CD4-positive, alpha-beta T cell treated with Interferon alpha-2 for 1 hour (primary cell): ENCODE measurements at places on chromosomes 6 and 20.

DNA sequence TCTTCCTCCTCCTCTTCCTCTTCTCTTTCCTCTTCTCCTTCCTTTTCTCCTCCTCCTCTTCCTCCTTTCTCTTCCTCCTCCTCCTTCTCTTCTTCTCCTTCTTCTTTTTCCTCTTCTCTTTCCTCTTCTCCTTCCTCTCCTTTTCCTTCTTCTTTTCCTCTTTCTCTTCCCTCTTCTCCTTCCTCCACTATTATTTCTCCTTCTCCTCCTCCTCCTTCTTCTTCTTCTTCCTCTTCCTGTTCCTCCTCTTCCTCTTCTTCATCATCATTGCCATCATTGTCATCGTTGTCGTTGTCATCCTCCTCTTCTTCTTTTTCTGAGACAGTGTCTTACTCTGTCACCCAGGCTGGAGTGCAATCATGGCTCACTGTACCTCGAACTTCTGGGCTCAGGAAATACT is 256.3 kb upstream of the SOX4 start:
- no peak for DNase-seq

DNA sequence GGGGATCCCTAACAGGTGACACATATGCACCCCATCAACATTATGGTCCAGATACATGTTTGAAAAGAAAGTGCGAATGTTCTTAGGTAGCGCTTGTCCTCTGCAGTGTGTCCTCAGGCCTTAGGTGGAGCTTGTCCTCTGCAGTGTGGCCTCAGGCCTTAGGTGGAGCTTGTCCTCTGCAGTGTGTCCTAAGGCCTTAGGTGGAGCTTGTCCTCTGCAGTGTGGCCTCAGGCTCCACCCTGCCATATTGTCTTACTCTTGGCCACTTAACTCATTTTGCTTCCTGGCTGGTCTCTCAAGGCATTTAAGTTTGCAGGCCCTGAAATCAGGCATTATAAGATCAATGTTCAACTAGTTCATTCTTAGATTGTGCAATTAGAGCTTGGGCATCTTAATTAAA is 74.7 kb upstream of the SCP2D1 start:
- DNase-seq = no peak

DNA sequence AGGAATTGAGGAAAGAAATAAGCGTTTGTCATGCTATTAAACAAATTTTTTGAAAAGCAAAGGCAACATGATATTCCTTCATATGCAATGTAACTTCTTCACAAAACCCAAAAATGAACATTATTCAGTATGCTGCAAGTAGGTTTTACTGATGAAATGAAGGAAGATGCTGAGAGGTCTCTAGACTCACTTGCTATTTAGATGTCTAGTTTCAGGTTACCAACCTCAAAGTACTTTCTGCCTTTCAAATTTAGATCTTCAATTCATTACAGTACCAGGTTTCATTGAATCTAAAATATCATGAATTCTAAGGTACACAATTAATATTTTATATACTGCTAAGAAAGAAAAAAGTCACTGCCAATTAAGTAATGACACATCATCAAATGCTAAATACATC is 39.9 kb downstream of the MYO6 start:
- DNase-seq = no peak

- no peak for DNase-seq
Measured at GRCh38 chr20:8983478-8984345, 85.2 kb upstream of the PLCB4 start.

GRCh38 chr20:14775778-14776177 is 438.4 kb upstream of the FLRT3 start:
- DNase-seq = no peak

- DNase-seq = peak; percentile 24
Measured at GRCh38 chr6:53795702-53796450, 1.1 kb downstream of the LRRC1 start.

DNA sequence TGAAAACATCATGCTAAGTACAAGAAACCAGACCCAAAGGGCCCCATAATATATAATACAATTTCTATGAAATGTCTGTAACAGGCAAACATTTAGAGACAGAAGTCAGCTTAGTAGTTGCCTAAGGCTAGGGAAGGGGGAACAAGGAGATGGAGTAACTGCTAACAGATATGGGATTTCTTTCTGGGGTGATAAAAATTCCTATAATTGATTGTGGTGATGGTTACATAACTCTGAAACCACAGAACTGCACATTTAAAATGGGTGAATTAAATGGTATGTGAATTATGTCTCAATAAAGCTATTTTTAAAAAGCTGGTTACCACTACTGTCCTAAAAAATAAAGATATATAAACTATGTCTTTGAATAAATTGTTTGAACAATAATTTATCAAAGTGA is 3.2 kb downstream of the CEP162 start:
- no peak for DNase-seq

DNA sequence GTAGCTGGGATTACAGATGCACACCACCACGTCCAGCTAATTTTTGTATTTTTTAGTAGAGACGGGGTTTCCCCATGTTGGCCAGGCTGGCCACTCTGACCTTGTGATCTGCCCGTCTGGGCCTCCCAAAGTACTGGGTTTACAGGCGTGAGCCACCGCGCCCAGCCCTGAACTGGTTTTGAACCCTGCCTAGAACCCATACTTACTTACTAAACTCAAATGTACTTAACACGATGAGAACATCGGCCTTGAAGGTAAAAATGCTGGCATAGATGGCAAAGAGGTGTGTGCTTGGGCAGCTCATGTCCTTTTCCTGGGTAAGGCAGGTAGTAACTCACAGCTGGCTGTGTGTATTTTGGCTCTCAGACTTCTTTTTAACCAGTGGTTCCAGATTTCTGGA is 3.2 kb upstream of the ARMC12 start:
- DNase-seq = no peak

- DNase-seq = no peak
Measured at GRCh38 chr6:105769987-105770386, 316.1 kb upstream of the PRDM1 start.

- DNase-seq = no peak
Measured at GRCh38 chr20:17878912-17879602, 89.5 kb downstream of the SNX5 start.

DNA sequence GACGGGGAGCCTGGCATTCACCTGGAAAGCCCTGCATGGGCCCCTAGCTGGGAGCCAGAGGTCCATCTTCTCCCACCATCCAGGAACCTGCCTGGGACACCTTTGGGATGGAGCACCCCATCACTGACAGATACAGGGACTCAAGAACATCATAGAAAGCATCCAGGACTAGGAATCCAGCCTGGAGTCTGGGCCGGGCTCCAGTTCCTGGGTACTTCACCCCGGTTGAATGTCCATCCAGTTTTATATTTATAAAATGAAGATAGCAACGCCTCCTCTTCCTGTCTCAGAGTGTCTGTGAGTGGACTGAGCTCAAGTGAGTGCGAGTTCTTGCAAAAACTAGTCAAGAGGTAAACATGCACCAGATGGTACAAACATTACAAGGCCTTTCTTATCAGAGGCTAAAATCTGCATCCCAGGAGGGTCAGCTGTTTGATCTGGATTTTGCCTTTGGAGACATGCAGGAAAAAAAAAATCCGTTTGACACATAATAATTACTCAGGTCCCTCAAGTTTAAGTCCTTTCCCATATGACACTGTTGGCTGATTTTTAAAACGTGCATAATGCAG is 27.4 kb downstream of the ZC3H12D start:
- no peak for DNase-seq

DNA sequence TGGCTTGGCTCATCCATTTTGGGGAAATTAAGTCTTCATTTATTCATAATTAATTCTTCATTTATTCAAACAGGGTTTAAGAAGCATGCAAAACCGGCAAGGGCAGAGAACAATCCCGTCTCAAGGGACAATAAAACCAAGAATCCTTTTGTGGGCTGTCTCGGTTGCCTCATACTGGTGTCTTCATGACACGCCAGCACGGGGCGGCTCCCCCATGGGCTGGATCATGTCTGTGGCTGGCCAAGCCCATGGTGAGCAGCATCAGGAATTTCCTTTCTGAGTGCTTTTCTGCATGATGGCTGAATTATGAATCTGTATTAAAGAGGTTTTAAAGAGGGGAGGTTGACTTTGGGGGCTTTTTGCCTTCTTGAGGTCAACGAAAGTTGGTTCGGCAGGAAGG is 38.3 kb upstream of the DUSP22 start:
- no peak for DNase-seq

DNA sequence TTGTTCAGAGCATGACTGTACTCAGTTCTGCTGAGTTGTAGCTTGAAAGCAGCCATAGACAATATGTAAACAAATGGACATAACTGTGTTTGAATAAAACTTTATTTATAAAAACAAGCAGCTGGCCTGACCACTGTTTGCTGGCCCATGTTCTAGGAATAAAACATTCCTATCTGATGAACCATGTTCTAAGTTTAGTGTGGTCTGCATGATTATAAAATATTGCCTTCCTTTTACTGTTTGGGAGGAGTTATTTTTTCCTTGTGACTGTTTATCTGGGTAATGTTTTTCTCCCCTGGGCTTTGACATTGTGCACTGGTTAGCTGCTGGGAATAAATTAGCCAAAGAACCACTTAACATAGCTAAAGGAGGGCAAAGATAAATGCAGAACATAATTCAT is 55.1 kb downstream of the CDS2 start:
- DNase-seq = no peak

DNA sequence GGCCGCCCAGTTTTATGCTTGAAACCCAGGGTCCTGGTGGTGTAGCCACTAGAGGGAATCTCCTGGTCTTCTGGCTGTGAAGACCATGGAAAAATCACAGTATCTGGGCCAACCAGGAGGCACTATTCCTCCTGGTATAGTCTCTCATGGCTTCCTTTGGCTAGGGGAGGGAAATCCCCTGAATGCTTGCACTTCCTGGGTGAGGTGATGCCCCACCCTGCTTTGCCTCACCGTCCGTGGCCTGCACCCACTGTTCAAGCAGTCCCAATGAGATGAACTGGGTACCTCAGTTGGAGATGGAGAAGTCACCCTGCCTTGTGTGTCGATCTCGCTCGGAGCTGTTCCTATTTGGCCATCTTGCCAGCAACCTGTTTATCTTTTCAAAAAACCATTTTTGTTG is 10.1 kb upstream of the ZNF337 start:
- DNase-seq = peak; percentile 65

DNA sequence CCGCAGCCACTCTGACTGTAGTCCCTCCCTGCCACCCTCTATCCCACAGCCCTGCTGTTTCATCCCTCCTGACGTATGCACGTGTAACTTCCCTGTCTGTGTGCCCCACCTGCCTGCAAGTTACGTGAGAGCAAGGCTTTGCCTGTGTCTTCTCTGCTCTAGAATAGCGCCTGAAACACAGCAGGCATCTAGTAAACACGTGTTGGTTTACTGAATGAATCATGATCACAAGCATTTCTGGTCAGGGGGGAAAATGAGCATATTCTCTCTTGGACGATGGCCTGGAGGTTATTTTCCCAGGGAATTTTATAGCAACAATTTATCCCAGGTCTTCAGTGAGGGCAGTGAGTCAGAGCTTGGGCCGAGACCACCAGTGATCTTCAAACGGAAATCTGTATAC is 38.3 kb downstream of the PSMG4 start:
- no peak for DNase-seq

GRCh38 chr6:139308286-139308916 is 16.6 kb upstream of the TXLNB start:
- no peak for DNase-seq

- DNase-seq = no peak
Measured at GRCh38 chr6:169019111-169019510, 234.5 kb downstream of the THBS2 start.

- DNase-seq = no peak
Measured at GRCh38 chr6:138117376-138117914, 10.2 kb upstream of the PERP start.

DNA sequence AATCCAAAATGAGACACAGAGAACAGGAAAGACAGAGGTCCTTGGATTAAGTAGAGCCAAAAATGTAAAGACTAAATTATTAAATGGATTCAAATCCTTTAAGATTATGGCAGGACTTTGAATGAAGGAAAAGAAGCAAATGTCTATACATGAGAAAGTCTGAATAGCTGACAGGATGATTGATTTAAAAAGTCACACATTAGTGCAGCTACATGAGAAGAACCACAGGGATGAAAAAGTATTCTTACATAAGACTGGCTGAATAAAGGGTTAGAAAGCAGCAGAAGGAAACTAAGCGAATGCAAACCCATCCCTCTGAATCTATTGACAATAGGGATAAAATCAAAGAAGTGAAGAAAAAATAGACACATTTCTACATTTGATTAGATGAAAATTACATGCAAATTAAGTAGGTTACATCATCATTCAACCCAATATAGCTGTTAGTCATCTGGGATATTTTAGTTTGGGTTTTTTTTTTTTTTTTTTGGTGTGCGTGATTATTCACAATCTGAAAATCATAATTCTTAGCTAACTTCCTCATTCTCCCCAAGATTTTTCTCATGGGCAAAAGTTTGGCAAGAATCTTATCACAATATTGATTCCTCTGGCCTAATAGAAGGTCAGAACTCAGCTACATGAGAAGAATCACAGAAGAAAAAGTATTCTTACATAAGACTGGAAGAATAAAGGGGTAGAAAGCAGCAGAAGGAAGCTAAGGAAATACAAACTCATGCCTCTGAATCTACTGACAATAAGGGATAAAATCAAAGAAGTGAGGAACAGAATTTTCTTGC is 845.4 kb downstream of the HACE1 start:
- DNase-seq = no peak

GRCh38 chr20:62900692-62901584 is 25.4 kb downstream of the DIDO1 start:
- peak; percentile 38 for DNase-seq

DNA sequence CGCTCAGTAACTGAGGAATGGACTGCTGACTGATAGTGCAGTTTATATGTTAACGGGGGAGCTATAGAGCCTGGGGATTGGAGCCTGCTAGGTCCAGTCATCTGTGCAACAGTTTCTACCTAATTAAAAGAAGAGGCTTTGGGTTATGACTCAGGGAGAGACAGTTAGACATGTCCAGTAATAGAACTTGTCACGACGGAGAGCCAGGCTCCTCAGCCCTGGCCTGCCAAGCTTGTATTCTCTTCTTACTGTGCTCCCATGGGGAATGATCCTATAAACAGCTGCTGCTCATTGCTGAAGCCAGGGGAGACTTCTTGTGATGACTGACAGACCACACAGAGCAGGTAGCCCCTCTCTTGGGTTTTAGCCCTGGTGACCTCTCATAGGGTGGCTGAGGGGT is 69.3 kb downstream of the SYNJ2 start:
- no peak for DNase-seq

- no peak for DNase-seq
Measured at GRCh38 chr6:149405823-149406765, 6.0 kb downstream of the SUMO4 start.

GRCh38 chr6:154482858-154483257 is 27.6 kb downstream of the CNKSR3 start:
- DNase-seq = no peak

- no peak for DNase-seq
Measured at GRCh38 chr6:34018961-34019606, 126.8 kb downstream of the GRM4 start.

DNA sequence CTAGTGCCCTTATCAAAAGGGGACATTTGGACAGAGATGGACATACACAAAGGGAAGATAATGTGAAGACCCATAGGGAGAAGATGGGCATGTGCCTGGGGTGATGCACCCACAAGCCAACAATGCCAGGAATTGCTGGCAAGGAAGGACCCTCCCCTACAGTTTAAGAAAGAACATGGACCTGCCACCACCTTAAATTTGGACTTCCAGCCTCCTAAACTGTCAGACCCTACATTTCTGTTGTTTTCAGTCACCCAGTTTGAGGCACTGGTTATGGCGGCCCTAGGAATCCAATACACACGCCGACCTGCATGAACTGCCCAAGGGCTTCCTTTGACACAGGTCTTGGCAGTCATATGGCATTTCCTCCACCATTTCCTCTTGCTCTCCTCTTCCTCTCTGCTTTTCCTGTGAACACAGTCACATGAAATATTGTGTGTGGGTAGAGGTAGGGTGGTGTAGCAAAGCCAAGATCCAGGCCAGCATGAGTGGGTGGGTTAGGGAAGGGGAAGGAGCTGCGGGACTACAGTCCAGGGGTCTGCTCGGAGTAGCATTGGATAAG is 115.6 kb downstream of the ZDHHC14 start:
- DNase-seq = no peak
